Articular chondrocyte of knee joint (primary cell): ENCODE measurements at places on chromosomes 16 and 17. TPM values are rescaled to one million over a fixed set of nuclear protein-coding genes. Genes with fewer than 3 reads are reported as not detected.

The TXNDC17 gene
- 130 and 138 TPM in 2 replicates for total RNA-seq

The LRRC37A3 gene
- total RNA-seq = 11.5 and 12.5 TPM in 2 replicates

The CETP gene
- total RNA-seq = not detected in 2 replicates

The ACAP1 gene
- 0.11 and 0.26 TPM in 2 replicates for total RNA-seq

The MYH2 gene
- total RNA-seq = not detected in 2 replicates

The BRICD5 gene
- 0.22 and 0.91 TPM in 2 replicates for total RNA-seq

The TNFSF13 gene
- total RNA-seq = 4.5 and 5.0 TPM in 2 replicates
